ENCODE measurements at places on chromosomes 6 and 20. TPM values are rescaled to one million over a fixed set of nuclear protein-coding genes. Genes with fewer than 3 reads are reported as not detected.
A peak's percentile ranks its signal among the peaks of the same experiment; 100 is the strongest.

- no peak for DNase-seq
- H3K36me3 ChIP-seq, result no peaks in the 10 kb centered on the region
- H3K27ac ChIP-seq, result no peak overlapping the region
Observed at GRCh38 chr6:99195986-99196655, 153.4 kb downstream of the FAXC start.

DNA sequence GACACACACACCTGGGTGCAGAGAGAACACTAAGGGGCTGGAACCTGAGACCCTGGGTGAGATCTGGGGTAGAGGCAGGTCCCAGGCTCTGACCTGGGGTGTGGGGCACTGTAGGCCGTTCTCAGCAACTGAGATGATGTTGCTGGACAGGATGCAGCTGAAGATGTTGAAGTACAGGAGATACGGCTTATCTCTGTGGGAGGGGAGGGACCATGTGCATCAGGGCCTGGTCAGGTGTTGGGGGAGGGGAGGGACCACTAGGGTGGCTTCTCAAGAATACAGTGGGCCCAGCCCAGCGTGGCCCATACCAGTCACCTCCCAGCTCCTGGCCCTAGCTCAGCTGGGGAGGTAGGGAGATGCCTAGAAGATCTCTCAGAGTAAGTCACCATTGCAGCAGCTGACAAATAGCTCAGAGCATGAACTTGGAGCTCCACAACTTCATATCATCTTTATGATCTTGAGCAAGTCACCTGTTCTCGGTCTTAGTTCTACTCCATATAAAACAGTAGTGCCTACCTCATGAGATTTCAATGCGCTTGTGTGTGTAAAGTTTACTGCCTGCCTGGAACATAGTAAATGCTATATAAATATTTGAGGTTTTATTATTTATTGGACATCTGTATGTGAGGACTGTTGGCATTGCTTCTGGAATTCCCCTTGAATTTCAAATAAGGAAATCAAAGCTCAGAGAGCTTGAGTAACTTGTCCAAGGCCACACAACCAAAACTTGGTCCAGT is 3.8 kb downstream of the SLC44A4 start:
- no peak overlapping the region for H3K4me3 ChIP-seq
- H3K4me1 ChIP-seq, result no peaks in the 10 kb centered on the region
- no peak for DNase-seq
- peaks cover 6% of the 10 kb centered on the region for H3K36me3 ChIP-seq

- H3K4me1 ChIP-seq, result no peaks in the 10 kb centered on the region
- no peak for DNase-seq
- peaks cover 56% of the 10 kb centered on the region for H3K36me3 ChIP-seq
- H3K4me3 ChIP-seq, result no peak overlapping the region
Observed at GRCh38 chr6:131586543-131586942, 13.5 kb downstream of the ARG1 start.

DNA sequence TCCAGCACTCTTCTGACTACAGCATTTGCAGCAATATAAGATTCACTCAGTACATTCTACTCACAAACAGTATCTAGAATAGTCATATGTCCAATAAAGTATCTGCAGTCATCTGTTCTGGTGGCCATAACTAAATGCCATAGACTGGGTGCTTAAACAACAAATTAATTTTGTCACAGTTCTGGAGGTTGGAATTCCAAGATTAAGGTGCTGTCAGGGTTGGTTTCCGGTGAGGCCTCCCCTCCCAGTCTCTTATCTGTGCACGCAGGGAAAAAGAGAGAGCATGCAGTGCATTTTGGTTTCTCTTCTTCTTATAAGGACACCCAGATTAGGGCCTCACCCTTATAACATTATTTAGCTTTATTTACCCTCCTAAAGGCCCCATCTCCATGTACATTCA is 21.3 kb upstream of the NUS1 start:
- no peaks in the 10 kb centered on the region for H3K27me3 ChIP-seq
- H3K36me3 ChIP-seq, result no peaks in the 10 kb centered on the region
- no peaks in the 10 kb centered on the region for H3K4me1 ChIP-seq

DNA sequence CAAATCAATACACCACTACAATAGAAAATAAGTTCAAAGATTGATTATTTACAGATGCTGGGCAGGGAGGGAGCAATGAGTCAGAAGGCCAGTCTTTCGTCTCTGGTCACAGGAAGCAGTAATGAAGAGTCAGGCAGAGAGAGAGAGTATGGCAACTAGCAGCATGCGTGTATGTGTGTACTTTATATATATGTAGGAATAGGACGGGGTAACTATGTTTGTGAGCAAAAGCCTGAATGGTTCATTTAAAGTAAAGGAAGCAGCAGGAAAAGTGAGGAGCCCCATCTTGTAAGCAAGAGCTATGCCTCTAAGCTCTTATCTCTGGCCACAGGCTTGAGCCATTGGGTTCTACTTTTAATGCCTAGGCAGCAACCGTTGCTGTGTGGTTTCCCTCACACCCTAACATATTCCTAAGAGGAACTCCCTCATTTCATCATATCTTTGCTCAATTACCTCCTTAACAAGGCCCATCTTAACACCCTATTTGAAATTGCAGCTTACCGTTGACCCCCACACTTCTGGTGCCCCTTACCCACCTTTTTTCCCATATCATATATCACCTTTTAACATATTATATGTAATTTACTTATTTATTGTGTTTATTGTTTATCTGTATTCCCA is 66.6 kb downstream of the AFG1L start:
- no peaks in the 10 kb centered on the region for H3K27me3 ChIP-seq
- H3K4me3 ChIP-seq, result no peak overlapping the region
- no peaks in the 10 kb centered on the region for H3K36me3 ChIP-seq
- no peaks in the 10 kb centered on the region for H3K4me1 ChIP-seq

- H3K36me3 ChIP-seq, result no peaks in the 10 kb centered on the region
- no peak overlapping the region for H3K4me3 ChIP-seq
- DNase-seq, result no peak
Observed at GRCh38 chr6:63897952-63898351, 262.4 kb downstream of the PHF3 start.

DNA sequence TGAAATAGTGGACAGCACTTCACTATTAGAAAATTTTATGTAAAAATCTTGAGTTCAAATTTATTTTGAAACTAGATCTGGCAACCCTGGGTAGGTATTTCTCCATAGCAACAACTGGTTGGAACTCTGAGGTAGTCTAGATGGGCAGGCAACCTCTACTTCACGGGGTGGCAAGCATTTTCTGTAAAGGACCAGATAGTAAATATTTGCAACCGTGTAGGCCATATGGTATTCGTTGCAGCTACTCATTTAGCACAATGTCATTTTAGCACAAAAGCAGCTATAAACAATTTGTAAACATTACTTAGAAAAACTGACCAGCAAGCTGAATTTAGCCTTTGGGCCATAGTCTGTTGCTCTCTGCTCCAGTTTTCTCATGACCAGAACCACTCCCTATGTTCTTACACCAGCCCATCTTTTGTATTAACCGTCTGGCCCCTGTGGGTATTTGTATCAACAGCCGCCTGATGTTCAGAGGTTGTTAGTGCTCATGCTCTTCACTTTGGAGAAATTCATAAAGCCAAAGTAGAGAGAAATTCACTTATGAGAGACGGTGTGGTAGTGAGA is 29.2 kb downstream of the LGSN start:
- H3K27me3 ChIP-seq, result no peaks in the 10 kb centered on the region
- H3K4me1 ChIP-seq, result no peaks in the 10 kb centered on the region
- no peak overlapping the region for H3K27ac ChIP-seq
- H3K4me3 ChIP-seq, result no peak overlapping the region
- no peaks in the 10 kb centered on the region for H3K36me3 ChIP-seq

GRCh38 chr20:46568570-46569129 is 18.2 kb upstream of the OCSTAMP start:
- no peak overlapping the region for H3K27ac ChIP-seq
- no peaks in the 10 kb centered on the region for H3K36me3 ChIP-seq
- no peak overlapping the region for H3K4me3 ChIP-seq
- no peak for DNase-seq
- no peaks in the 10 kb centered on the region for H3K27me3 ChIP-seq

GRCh38 chr6:16136621-16137450 is 8.0 kb downstream of the MYLIP start:
- peak; percentile 41 for DNase-seq
- H3K36me3 ChIP-seq, result peaks cover 6% of the 10 kb centered on the region
- peak overlapping the region; percentile 40 for H3K27ac ChIP-seq
- H3K4me1 ChIP-seq, result peaks cover 88% of the 10 kb centered on the region

- H3K36me3 ChIP-seq, result no peaks in the 10 kb centered on the region
- H3K27ac ChIP-seq, result no peak overlapping the region
- H3K4me3 ChIP-seq, result no peak overlapping the region
- H3K4me1 ChIP-seq, result no peaks in the 10 kb centered on the region
- DNase-seq, result no peak
- no peaks in the 10 kb centered on the region for H3K27me3 ChIP-seq
Observed at GRCh38 chr6:149013586-149014344, 266.9 kb downstream of the UST start.

PET117 gene
- total RNA-seq, result 15.0 TPM

DNA sequence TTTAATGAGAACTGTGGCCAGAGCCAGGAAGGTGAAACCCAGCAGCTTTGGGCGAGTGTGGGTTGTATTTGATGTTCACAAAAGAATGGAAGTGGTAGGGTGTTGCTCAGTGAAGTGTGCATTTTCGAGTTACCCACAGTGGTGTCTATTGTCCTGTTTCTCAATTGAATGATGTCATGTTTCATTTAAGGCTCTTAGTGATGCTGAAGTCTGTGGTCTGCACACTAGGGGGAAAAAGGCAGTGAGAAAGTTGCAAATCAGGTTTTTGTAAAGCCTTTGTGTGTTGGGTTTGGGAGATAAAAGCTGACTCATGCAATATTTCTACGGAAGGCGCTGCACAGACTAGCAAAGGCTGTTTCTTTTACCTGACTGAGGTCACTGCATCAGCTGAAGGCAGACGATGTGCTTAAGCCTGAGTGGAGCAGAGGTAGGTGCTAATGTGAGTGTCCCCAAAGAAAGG is 121.1 kb downstream of the PLEKHG1 start:
- no peaks in the 10 kb centered on the region for H3K36me3 ChIP-seq
- no peak overlapping the region for H3K27ac ChIP-seq
- H3K4me3 ChIP-seq, result no peak overlapping the region

MED20 gene
- 11.5 TPM for total RNA-seq

- H3K36me3 ChIP-seq, result no peaks in the 10 kb centered on the region
- H3K4me1 ChIP-seq, result no peaks in the 10 kb centered on the region
- H3K4me3 ChIP-seq, result no peak overlapping the region
Observed at GRCh38 chr20:15232243-15232642, 894.8 kb upstream of the FLRT3 start.

DNA sequence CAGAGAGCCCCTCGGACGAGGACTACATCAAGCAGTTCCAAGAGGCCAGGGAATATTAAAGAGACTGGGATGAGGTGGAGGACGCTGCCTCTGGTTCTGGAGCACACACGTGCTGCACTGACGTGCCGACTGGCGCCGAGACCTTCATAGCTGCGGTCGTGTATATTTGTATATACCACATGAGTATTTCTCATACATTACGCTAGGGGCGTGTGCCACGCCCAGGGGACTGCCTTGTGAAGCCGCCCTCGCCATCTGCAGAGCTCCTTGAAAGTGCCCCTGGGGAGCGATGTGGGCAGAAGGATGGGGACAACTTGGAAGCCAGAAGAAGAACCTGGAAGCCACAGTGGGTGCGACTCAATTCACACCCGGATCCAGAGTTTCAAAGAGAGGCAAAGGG is 78.3 kb downstream of the ISM1 start:
- no peak overlapping the region for H3K27ac ChIP-seq
- no peak overlapping the region for H3K4me3 ChIP-seq
- no peaks in the 10 kb centered on the region for H3K4me1 ChIP-seq
- no peaks in the 10 kb centered on the region for H3K27me3 ChIP-seq

DNA sequence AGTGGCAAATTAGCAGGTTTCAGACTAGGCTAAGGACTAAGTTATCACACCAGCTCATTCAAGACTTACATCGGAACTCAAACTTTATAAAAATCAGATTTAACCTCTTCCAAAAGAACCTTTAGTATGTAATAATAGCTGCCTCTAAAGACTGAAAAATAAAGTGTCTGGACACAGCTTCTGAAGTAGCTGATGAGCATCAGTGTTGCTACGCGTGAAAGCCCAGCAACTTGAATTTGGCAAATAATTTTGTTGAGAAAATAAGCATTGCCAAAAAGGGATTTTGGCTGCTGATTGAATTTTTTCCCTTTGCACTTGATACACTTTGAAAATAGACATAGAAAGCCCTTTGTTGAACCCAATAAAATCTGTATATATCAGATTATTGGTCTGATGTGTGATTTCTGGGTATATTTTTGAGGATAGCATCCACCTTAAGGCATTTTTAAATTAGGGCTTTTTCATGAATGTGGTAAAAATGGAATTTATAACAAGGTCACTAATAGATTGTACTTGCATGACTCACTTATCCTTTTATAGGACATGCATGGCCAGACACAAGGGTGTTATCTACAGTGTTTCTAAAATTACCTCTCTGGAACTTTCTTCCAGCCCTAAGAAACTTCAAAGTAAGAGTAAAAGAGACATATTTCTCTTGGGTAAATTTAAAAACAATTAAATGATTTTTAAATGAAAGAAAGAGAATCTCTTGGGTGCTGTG is 350.4 kb downstream of the TENT5A start:
- no peak for DNase-seq
- no peaks in the 10 kb centered on the region for H3K36me3 ChIP-seq
- H3K27ac ChIP-seq, result no peak overlapping the region
- H3K4me3 ChIP-seq, result no peak overlapping the region
